ENCODE measurements at places on chromosomes 2 and 18. TPM values are rescaled to one million over a fixed set of nuclear protein-coding genes. Genes with fewer than 3 reads are reported as not detected.

The REG3G gene
- total RNA-seq, result not detected

The ALPP gene
- total RNA-seq, result not detected

DNA sequence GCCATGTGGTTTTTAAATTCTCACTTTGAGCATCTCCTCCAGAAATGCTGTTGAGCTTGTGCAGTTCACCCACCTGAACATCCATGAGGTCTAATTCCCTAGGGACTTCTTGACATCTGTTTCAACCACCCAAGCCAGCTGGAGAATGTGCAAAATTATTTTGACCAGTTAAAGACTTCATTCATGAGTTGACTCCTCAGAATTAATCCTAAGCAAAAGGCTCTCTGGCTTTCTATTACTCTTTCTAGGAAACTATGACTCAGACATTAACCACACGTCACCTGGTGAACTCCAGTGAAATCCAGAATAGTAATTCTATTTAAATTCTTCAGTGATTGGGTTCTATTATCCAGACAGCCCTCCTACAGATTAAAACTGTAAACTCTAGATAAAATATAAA, 247.5 kb downstream of the NBAS start:
- DNase-seq, result no peak

DNA sequence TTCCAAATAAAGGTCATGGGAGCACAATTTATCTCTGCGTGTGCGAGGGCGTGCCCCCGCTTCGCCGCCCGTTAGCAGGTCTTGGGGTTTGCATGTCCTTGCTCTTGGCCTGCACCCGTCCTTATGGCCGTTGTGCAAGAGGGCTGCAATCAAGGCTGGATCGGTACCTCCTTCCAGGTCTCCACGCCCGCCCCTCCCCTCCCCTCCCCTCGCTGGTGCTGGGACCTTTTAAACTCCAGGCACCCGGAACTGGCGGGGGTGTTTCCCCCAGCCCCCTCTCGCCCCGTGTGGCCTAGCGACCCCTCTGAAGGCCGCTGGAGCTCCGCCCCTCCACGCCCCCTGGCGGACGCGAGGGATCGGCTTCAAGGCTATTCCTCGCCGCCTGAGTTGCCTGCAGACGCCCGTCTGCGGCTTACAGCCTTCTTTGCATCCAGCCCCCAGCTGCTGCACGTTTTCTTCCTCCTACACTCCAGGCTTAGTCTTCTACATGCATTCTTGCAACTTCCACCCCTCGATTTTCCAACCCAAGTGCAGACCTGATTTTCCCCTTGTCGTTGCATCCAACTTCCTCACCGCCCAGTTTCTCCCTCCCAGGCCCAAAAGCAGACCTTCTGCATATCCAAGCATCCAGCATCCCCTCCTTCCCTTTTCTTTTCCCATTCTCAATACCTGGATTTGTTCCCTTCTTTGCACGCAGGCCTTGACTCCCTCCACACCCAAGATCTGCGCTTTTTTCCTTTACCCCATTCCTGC, 577 bp downstream of the IDH1 start:
- DNase-seq, result peak; percentile 88

DNA sequence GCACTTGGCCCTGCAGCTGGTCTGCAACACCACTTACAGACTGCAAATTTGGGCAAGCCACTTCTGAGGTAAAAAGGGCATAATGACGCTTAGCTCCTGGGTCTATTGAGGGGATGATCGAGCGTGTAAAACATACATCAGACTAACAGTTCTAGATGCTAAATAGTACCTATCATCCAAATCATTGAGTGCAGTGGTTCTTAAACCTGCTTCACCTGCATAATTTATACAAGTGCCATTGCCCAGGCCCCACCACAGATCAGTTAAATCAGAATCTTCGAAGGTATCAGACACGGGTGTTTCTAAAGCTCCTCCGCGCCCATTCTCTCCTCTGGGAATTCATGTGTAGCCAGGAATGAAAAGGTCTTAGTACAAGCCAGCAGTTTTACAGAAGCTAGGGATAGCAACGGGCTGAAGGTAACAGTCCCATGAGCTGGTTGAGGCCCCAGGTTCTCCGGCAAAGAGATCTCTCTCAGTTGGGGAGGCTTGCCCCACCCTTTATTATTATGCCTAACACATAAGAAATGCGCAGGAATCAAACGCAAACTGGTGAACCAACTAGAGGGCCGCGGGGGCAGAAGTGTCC, 737 bp upstream of the RNF181 start:
- no peak for DNase-seq

Data from transverse colon (tissue), 4 donors.